Right ventricle myocardium inferior (tissue), 1 donor: ENCODE measurements at places on chromosomes 6 and 20. TPM values are rescaled to one million over a fixed set of nuclear protein-coding genes. Genes with fewer than 3 reads are reported as not detected.

VARS1 gene
- 29.7 TPM for total RNA-seq

WFDC10B gene
- not detected for total RNA-seq

C6orf52 gene
- total RNA-seq = 0.49 TPM

TFAP2D gene
- total RNA-seq = not detected

PI16 gene
- 15.1 TPM for total RNA-seq

TBC1D22B gene
- total RNA-seq = 6.3 TPM

TNF gene
- total RNA-seq = 0.51 TPM

TSBP1 gene
- total RNA-seq = not detected

COL20A1 gene
- total RNA-seq = not detected

MAS1 gene
- not detected for total RNA-seq

POPDC3 gene
- 47.8 TPM for total RNA-seq

VPS16 gene
- 18.0 TPM for total RNA-seq

LST1 gene
- 9.0 TPM for total RNA-seq
